Regular cardiac myocyte (primary cell): ENCODE measurements at places on chromosomes 6 and 20. TPM values are rescaled to one million over a fixed set of nuclear protein-coding genes. Genes with fewer than 3 reads are reported as not detected.

The KCNQ5 gene
- total RNA-seq: 5.1 and 7.9 TPM in 2 replicates

The CYP39A1 gene
- under 0.01 and 1.1 TPM in 2 replicates for total RNA-seq

The NMBR gene
- total RNA-seq: under 0.01 and 0.28 TPM in 2 replicates

The MOCS1 gene
- total RNA-seq: 21.7 and 28.2 TPM in 2 replicates

The TBX18 gene
- 37.5 and 49.8 TPM in 2 replicates for total RNA-seq

The LAMA5 gene
- 19.7 and 35.7 TPM in 2 replicates for total RNA-seq

The CST1 gene
- 13.2 and 29.3 TPM in 2 replicates for total RNA-seq

The TRIM15 gene
- not detected in 2 replicates for total RNA-seq

The NR2E1 gene
- total RNA-seq: not detected in 2 replicates

The SPATS1 gene
- total RNA-seq: not detected in 2 replicates

The LTB gene
- 0.28 TPM in 1 of 2 replicates, not detected in the other for total RNA-seq

The ADAM33 gene
- 1.2 and 1.7 TPM in 2 replicates for total RNA-seq
